Diencephalon (tissue), 1 donor: ENCODE measurements at places on chromosomes 5 and 9. TPM values are rescaled to one million over a fixed set of nuclear protein-coding genes. Genes with fewer than 3 reads are reported as not detected.

ACOT12 gene
- total RNA-seq: 5.1 TPM

JAKMIP2 gene
- 55.6 TPM for total RNA-seq

ACTL7A gene
- not detected for total RNA-seq

KCNT1 gene
- total RNA-seq: 12.2 TPM

PCDHB15 gene
- total RNA-seq: 22.6 TPM

MARVELD2 gene
- total RNA-seq: 3.0 TPM

GPR150 gene
- total RNA-seq: 0.23 TPM

C8G gene
- total RNA-seq: not detected

PCDHGA9 gene
- 14.3 TPM for total RNA-seq

CWC27 gene
- 32.8 TPM for total RNA-seq

CTNND2 gene
- total RNA-seq: 99.7 TPM

GFM2 gene
- 60.4 TPM for total RNA-seq

GPRIN1 gene
- total RNA-seq: 67.8 TPM

MYMK gene
- not detected for total RNA-seq

HTR4 gene
- 5.5 TPM for total RNA-seq

PCDHA2 gene
- 10.4 TPM for total RNA-seq

OR1L8 gene
- total RNA-seq: not detected

OTP gene
- 3.2 TPM for total RNA-seq

FOXI1 gene
- not detected for total RNA-seq
